ENCODE measurements at places on chromosomes 4 and X.
A peak's percentile ranks its signal among the peaks of the same experiment; 100 is the strongest.

- DNase-seq, result no peak
Measured at GRCh38 chrX:147738265-147738664, 173.5 kb upstream of the FMR1 start.

GRCh38 chr4:188117631-188118324 lies 8.4 kb upstream of the TRIML2 start:
- no peak for DNase-seq

GRCh38 chr4:78787392-78788006 lies 11.3 kb downstream of the BMP2K start:
- DNase-seq, result no peak

- DNase-seq, result peak; percentile 48
Measured at GRCh38 chrX:41441934-41442823, 5.0 kb upstream of the NYX start.

DNA sequence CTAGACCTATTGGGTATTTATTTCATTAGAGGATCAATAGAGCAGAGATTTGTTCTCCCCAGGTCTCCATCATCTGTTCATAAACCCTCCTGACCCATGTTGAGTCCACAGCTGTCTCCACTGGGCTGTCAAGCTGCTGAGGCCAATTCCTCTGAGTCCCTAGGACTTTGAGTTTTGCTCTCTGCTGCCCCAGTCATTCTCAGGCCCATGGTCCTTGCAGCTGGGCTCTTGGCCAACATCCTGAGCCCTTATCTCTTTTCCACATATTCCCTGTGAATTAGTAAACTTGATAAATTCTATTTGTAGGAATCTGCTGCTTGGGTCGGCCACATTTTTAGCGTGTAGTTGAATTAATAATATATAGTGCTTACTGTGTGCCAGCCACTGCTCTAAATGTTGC lies 41.9 kb downstream of the FHL1 start:
- no peak for DNase-seq

GRCh38 chr4:77045490-77045889 lies 30.3 kb downstream of the CCNI start:
- no peak for DNase-seq

- no peak for DNase-seq
Measured at GRCh38 chr4:77360451-77360850, 203.4 kb downstream of the CCNG2 start.

DNA sequence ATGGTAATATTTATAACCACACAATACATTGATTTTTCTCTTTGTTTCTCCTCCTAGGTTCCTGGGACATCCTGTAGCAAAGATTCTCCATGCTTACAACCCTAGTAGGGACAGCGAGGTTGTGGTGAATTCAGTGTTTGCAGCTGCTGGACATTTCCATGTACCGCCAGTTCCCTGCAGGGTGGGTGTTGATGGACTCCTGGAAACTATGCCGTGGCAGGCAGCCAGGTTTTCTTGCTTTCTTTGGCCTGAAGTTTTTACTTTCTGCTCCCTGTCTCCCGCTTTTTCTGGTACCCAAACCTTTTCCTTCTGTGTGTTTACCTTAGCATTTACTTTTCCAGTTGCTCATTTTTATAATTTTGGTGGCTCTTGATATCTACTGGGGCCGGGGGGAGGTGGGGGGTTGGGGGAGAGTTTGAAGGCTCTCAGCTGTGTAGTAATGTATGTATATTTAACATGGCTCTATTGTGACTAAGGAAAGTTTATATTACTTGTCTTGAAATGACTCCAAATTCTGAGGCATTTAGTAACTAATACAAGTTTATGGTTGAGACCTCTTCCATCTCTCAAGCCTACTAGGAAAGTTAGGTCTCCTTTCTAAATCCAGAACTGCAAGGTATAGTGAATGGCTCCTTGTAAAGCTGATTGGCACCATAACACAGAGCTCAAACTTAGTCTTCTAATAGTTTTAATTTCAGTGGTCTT lies 89.7 kb downstream of the TMEM131L start:
- DNase-seq, result no peak

DNA sequence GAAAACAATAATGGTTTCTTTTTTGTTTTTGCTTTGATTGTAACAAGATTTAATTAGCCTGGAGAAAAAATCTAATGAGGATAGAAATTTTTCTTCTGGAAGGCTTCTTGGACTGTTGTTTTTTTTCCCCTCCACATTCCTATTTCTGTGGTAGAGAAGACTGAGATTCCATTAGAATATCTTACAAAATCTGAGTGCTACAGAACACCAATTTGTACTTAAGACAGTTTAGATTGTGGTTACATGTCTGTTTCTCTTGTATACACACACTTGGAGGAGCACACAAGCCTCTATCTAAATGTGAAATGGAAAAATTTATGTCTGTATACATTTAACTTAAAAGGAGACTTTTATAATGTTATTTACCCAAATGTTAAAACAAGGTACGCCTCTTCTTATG lies 176.9 kb upstream of the ARSJ start:
- no peak for DNase-seq

GRCh38 chr4:40228497-40229365 lies 31.9 kb downstream of the RHOH start:
- no peak for DNase-seq

- no peak for DNase-seq
Measured at GRCh38 chr4:4479366-4479765, 62.5 kb downstream of the STX18 start.

GRCh38 chrX:40933132-40933705 lies 152.0 kb upstream of the USP9X start:
- DNase-seq, result peak; percentile 45

GRCh38 chr4:19285146-19285545 lies 966.6 kb upstream of the SLIT2 start:
- DNase-seq, result no peak

- DNase-seq, result no peak
Measured at GRCh38 chrX:146956760-146957159, 142.2 kb upstream of the CXorf51A start.

GRCh38 chr4:76305971-76306881 lies at the start of gene STBD1:
TSS of gene STBD1 (plus strand) at chr4:76306733. CDS start at chr4:76306770, 37 bp downstream.
- DNase-seq, result peak; percentile 22

GRCh38 chrX:35842674-35843073 lies 44.5 kb downstream of the MAGEB16 start:
- DNase-seq, result peak; percentile 37

DNA sequence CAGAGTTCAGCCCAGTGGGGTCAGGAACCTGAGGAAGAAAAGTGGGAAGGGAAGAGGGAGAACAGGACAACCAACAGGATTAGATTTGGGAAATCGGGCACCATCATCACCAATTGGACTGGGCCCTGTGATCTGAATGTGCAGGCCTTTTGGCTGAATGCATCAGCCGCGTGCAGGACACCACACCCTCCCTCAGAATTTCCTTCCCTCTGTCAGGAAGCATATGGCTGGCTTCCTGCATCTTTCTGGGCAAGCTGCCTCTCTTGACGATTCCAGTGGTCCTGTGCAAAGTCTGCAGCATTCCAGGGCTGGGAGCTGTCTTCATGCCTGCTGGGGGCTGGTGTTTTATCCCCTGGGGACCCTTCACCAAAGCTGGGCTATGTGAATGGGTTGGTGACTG lies 16.4 kb downstream of the MAGEA4 start:
- no peak for DNase-seq

DNA sequence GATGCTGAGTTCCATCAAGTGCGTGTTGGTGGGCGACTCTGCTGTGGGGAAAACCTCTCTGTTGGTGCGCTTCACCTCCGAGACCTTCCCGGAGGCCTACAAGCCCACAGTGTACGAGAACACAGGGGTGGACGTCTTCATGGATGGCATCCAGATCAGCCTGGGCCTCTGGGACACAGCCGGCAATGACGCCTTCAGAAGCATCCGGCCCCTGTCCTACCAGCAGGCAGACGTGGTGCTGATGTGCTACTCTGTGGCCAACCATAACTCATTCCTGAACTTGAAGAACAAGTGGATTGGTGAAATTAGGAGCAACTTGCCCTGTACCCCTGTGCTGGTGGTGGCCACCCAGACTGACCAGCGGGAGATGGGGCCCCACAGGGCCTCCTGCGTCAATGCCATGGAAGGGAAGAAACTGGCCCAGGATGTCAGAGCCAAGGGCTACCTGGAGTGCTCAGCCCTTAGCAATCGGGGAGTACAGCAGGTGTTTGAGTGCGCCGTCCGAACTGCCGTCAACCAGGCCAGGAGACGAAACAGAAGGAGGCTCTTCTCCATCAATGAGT lies 46.6 kb downstream of the RHOH start:
- no peak for DNase-seq

- DNase-seq, result peak; percentile 70
Measured at GRCh38 chrX:13487731-13488505, 81.5 kb upstream of the EGFL6 start.

GRCh38 chrX:68732906-68733493 lies 85.5 kb downstream of the STARD8 start:
- peak; percentile 6 for DNase-seq

Measured in pons (tissue), 1 donor.